ENCODE measurements at places on chromosomes 2 and 18.

GRCh38 chr2:224816816-224817215 lies 100.7 kb upstream of the CCDC195 start:
- DNase-seq, result no peak

GRCh38 chr2:145066856-145067548 lies 547.1 kb upstream of the ZEB2 start:
- DNase-seq, result no peak

DNA sequence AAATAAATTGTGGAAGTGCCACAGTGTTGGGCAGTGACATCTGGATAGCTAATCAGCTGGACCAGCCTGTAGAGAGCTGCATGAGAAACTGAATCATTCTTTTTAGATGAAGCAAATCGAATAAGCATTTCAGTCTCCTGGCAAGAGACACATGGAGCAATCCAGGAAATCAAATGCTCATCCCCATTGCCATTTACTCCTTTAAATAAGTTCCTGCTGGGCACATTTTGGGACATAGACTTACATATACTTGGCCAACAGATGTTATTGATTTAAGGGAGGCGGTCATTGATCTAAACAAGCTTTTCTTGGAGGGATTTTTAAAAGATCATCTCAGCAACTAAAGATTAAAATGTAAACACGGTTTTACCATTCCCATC lies 307.1 kb downstream of the STK39 start:
- no peak for DNase-seq

DNA sequence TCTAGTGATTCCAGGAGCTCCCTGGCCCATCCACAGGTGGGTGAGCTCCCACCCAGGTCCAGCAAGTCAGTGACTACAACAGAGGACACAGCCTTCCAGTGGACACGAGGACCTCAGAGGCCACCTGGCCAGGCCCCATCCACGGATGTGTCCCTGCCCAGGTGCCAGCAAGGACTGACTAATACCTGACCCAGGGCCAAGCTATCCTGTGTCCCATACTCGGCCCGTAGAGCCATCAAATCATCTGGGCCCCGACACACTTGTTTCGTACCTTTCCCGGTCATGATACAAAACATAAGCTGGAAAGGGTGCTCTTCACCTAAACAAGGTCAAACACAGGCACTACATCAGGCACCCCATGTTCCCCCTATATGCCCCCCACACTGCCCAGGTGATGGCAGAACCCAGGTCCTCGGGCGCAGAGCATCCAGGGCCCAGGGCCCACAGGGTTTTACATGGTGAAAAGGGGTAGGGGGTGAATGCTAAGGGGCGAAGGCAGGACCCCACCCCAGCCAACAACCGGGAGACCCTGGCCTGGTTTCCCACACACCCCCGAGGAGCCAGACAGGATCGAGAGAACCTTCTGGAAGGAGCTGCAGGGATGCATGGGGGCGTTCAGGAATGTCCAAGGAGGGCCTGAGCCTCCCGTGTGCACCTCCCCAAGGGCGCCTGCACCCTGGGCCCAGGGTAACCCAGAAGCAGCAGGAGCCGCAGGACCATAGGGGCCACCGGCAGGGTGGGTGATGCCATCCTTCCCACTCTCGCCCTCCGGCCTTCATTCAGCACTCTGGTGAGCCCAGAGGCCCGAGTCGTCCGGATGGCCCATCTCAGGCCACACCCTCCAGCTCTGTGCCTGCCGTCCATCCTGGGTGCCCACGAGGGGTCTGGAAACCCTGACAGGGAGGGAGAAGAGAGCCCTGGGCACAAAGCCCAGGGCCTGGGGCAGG lies 94.3 kb downstream of the HDAC4 start:
- no peak for DNase-seq

GRCh38 chr2:60413069-60413813 lies 140.2 kb downstream of the BCL11A start:
- DNase-seq, result no peak

- no peak for DNase-seq
Measured at GRCh38 chr2:28137221-28137620, 246.7 kb downstream of the BABAM2 start.

- DNase-seq, result no peak
Measured at GRCh38 chr2:102662833-102663232, 43.5 kb downstream of the SLC9A2 start.

DNA sequence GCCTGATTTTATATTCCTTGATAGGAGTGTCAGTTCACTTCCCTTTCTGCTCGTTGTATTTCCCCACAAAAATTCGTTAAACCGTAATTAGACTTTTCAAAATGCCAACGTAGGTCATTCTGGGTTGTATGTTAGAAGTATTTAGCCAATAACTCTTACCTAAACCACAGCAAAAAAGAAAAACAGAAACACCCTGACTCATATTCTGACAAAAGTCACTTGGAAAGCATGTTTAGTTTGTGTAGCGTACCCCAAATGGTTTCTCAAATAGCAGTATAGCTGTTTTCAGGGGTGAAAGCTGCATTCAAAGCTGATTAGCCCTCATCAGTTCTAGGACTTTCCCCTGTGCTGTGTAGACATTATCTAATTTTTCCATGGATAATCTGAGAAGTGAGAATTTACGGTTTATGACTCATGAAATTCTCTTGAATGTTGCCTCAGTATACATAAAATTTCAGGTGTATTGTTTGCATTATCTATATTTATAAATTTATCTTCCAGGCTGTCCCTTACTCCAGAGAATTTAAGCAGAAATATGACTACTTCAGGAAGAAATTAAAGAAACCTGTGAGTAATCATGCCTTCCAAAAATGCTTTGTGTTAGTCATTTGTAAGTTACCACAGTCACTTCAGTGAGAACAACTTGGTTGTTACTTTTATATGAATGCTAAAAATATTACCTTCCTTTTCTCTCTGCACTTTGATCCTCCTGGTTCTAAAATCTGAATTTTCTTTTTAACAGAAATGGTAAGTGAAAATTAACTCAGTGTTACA lies 264.9 kb downstream of the ALPK2 start:
- no peak for DNase-seq

DNA sequence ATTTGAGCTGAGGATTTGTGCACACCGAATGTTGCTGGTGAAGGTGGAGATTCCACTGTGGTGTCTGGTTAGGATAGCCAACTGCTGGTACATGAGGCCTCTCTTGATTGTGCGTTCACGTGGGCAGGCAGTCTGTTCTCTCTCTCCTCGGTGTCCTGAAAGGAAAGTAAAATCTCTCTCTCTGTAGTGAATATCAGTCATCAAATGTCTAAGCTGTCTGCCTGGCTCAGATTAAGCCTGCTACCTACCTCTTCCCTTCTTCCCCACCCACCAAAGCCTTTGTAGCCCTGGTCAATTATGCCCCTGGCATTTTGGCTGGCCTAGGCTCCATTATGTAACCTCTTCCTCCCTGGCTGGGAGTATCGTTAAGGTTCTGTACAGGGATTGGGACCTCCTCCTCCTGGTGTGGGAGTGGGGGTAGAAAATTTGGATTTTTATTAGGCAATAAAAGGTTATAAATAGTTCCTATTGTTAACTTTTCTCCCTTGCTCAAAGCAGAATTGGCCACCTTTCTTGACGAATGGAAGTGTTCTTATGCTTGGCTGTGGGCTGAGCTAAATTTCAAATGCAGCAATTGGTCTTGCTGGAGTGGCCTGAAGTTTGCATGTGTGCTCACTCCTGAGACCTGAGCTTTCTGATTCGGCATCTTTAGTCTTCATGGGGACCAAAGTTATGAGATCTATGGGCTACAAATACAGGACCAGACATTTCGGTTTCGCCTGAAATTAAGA lies 148.8 kb downstream of the WDSUB1 start:
- no peak for DNase-seq

DNA sequence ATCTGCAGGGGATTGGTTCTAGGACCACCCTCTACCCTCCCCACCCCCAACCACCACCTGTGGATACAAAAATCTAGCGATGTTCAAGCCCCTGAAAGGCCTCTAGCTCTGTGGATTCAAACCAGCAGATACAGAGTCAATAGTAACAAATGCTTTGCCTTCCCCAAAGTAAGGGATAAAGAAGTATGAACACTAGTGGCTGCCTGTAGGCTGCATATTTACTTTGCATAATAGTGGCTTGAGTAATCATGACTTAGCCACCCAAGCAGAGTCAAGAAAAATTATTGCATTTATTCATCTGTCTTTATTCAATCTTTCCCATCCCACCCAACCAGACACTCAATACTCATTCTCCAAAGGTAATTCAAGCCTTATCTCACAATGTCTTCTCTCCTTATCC lies 43.8 kb downstream of the SOCS6 start:
- DNase-seq, result no peak

DNA sequence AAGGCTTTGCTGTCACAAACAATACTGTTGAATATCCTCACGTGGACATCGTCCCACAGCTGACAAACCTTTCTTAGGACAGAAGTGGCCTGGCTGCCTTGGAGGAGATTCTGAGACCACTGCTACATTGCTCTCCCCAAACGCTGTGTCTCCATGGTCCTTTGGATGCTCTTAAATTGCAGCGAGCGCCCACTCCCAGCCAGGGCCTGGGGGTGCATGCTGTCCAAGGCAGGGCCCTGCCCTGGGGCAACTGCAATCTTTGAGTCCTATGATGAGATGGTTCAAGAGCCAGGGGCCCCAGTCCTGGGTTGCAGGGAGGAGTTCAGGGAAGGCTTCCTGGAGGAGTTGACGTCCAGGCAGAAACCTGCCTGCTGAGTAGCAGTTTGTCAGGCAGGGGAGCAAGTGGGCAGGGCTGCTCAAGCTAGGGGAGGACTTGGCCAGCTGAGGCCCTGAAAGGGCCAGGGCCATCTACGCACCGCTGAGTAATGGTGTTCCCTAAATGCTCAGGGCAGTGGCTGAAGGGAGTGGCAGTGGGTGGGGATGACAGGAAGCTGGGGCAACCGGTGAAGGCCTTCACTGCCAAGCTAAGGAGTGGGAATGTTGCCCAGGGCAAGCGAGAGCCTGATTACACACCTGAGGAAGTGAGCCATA lies 10.8 kb upstream of the SDC1 start:
- DNase-seq, result no peak

GRCh38 chr18:32634876-32635431 lies 137.9 kb downstream of the KLHL14 start:
- DNase-seq, result no peak

- no peak for DNase-seq
Measured at GRCh38 chr2:166792808-166793207, 95.5 kb upstream of the XIRP2 start.

GRCh38 chr2:178747767-178748166 lies 59.5 kb downstream of the TTN start:
- DNase-seq, result no peak

DNA sequence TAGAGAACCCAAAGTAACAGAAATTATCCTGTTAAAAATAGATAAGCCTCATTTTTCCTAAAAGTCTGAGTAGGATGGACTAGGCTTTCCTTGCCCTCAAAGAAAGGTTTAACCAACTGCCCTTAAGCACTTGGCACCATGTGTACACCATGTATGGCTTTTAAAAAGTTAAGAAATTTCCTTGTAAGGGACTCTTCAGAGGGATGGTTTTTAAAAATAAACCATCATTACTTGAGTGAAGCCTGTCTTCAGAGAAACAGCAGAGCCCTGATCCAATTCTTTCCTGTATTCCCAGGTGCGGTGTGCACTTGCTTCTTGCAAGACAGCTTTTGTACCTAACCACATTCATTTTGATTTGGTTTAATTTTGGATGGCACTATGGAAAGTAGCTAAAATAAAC lies 1.1 kb upstream of the NEMP2 start:
- no peak for DNase-seq

GRCh38 chr2:102056079-102056581 lies 64.4 kb downstream of the IL1R2 start:
- no peak for DNase-seq

DNA sequence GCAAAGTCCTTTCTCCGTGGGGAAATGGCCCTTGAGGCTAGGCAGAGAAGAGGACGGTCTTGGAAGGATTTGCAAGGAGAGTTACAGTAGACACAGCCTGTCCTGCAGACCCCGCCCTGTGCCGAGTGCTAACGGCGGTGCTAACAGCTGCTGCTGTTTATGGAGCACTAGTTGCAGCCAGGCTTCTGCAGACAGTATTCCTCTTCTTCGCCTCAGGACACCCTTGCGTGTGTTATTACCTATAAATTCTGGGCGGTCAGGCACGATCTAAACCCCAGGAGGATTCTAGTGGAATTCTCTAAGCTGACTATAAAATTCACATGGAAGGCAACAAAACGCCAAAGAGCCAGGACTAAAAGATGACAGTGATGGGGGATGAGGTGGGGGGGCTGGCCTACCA lies 139.8 kb downstream of the GLI2 start:
- DNase-seq, result no peak

GRCh38 chr2:237196866-237197618 lies 111.4 kb downstream of the COPS8 start:
- DNase-seq, result no peak

DNA sequence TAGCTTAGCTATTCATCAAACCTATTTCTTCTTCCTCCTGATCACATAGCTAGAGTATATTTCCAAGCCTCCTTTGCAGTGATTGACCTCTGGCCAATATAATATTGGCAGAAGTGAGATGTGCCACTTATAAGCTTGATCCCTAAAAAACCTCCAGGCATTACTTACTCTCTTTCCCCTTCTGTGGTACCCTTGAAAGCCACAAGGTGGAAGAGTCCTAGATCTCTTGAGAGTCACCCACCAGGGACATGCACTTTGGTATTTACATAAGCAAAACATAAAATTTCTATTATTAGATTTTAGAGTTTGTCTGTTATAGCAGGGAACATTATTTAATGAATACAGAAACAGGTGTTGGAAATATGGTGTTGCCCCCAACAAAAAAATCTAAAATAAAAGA lies 112.0 kb downstream of the EXOC6B start:
- no peak for DNase-seq

- DNase-seq, result peak; percentile 71
Measured at GRCh38 chr2:118061135-118061955, 26.9 kb upstream of the INSIG2 start.

DNA sequence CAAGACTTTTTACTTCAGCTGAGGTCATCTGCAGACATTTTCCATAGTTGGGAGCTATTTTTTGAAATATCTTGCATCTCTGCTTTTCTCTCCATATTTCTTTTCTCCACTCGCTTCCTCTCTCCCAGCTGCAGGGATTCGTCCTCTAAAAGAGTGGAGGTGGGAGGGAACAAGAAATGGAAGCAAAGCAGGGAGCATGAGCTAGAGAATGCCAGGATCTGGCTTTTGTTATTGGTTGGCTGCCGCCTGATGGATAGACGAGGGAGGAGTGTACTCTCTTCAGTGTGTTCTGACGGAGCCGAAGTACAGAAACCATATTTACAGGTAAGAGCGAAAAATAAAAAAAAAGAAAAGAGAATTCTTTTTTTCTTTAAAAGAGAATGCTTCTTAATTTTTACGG lies at the start of gene CSRNP3:
TSS of gene CSRNP3 (plus strand) at position 282 of the 400 bp plus-strand sequence. CDS start 125,368 bp downstream, outside the sequence.
- DNase-seq, result no peak

GRCh38 chr2:196486146-196486545 lies 153.4 kb upstream of the CCDC150 start:
- no peak for DNase-seq

Data from GM12865 (cell line).